Jurkat, Clone E6-1 (cell line): ENCODE measurements at places on chromosomes 6 and 20.

- DNase-seq, result no peak
These were observed 3.4 kb downstream of the SLC32A1 start for GRCh38 chr20:38727607-38728190.

- DNase-seq, result peak; percentile 27
These were observed 51.2 kb downstream of the NINL start for GRCh38 chr20:25533920-25534700.

DNA sequence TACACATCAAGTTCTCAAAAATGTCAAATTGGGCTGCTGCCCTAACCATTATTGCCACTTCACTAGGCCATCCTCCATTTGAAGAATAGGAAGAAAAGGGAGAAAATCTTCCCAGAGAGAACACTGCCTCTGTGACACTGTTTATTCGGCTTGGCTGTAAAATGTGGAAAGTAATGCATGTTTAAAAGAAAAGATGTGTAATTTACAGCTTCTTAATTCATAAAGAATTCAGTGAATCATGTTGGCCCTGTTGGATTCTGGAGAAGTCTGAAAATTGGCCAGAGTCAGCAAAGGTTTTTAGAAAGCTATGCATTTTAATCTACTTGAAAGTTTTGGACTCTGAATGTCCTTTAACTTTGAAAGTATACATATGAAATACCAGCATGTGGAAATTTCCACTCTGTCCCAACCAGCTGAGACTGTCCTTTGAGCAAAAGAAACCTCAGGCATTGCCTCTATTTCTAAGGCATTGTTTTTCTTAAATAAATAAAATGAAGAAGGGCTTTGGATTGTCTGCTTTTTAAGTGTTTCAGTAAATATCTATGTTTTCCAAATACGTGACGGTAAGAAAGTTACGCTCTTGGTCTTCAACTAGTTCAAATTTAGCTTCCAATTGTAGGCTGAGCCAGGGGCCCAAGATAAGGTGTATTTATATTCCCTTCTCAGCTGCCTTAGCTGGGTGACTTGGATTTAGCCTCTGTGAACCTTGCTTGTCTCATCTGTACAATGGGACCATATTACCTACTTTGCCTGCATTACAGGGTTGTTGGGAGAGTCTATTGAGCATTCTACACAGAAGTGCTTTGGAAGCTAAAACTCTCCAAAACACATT is 222.2 kb downstream of the UST start:
- no peak for DNase-seq

DNA sequence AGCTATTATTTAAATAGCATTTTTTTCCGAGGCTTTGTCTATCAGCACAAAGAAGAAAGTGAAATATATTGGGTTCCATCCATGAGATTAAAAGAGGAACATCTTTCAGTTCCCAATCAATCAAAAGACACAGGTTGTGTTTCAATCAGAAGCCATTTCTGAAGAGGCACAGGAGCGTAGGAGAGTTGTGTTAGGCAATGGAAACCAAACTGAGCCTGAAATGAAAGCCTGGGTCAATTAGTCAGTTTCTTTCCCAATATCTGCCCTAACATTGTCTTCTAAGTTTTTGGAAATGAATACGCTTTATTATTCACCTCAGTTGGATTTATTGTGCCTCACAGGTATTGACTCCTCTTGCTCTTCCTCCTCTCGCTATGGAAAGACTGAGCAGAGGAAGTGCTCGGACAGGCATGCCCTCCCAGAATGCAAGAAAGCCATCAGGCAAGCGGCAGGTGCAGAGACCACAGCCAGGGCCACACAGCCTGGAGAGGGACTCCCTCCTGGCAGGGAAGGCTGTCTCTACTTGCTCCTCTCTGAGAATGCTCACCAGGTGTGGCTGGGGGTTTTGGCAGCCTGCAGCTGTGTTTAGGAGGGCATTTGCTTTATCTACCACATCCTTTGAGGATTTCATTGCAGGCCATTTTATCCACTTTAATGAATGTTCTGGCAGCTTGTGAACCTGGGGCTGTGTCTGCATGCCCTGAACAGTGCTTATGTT is 100.8 kb upstream of the NEDD9 start:
- peak; percentile 88 for DNase-seq

DNA sequence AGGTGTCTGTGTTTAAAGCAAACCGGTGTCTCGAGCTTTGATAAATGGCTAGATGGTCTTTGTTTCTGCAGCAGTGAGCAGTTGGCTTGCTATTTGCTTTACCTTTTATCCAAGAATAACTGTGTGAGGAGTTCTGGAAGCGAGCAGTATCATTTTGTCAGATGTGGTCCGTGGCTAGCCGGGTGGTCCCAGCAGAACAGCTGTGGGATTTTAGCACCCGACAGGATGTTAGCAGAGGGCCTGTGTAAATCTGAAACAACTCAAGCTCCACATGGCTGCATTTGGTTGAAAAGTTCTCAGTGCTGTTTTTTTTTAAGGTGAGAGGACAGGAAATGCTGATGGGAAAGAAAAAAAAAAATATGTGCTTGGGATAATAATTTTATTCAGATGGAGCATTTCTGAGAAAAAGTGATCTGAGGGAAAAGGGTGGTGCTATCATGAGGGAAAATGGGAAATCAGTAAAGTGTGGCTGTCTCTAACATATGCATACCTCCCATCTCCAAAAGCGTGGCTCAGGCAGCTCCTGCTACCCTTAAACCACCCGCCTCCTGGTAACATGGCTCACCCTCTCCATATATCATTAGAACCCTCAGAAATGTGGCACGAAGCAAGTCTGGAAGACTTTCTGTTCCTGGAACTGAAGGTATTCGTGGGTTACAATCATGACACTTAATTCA is 215.4 kb downstream of the TSHZ2 start:
- no peak for DNase-seq

GRCh38 chr20:2692036-2692885 is at the start of gene EBF4:
TSS of gene EBF4 (plus strand) at chr20:2692780. CDS start at chr20:2693646, 866 bp downstream.
- DNase-seq, result no peak

DNA sequence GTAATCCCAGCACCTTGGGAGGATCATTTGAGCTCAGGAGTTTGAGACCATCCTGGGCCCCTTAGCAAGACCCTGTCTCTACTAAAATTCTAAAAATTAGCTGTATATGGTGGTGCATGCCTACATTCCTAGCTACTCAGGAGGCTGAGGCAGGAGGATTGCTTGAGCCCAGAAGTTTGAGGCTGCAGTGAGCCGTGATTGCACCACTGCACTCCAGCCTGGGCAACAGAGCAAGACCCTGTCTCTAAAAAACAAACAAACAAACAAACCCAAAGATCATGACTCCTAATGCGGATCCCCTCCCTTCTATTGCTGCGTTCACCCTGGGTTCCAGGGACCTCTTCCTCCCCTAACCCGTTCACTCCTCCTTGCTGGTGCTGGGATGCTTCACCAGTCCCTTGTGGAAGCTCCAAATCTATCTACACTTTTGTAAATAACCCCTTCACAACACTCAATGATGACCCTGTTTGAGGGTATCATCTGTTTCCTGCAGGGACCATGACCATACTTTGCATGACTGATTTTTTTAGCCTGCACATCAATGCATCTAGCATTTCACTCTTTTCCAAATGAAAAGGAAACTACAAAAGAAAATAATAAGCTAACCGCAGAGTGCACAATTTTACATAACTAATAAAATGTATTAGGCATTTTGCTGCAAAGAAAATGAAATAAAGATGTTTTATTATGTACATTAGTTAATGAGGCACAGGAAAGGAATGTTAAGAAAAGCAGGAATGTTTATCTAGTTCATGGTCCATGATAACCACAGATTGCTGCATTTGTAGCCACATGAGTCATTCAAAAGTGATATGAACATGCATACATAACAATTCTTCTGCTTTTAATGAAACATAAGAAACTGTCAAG is 30.5 kb upstream of the IPCEF1 start:
- DNase-seq, result no peak

- no peak for DNase-seq
These were observed 39.2 kb upstream of the CENPW start for GRCh38 chr6:126300735-126301134.

DNA sequence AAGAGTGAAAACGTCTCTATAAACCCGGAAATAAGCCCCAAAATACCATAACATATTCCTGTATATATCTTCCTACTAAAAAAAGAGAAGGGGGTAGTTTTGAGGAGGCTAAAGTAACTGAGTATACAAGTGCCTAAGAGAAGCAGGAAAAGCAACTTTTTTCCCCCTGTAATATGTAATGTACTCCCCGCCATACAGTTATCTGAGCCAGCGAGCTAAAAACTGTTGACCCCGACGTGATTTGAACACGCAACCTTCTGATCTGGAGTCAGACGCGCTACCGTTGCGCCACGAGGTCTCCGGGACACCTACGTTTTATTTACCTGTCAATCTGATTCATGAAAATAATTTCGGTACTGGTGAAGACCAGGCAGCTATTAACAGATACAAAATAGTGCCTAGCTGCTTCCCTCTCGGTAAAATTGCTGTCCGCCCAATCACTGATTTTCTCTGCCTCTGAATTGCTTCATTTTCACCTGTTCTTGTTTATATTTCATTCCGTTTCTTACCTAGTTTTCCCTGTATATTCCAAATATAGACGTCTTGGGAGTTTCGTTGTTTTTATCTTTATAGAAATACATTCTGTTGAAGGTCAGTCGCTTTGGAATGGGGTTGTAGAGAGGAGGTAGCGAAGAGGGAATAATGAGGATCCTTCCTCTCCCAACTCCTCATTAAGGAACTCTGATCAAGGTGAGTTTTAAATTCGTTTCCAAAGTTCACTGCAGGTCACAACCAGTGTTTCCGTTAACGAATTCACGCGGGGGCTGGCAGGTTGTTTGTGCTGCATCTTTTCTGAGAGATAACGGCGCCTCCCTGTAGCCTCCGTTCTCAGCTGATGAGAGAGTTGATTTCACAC is 33.6 kb upstream of the BTN3A2 start:
- DNase-seq, result peak; percentile 67

- no peak for DNase-seq
These were observed 582.1 kb upstream of the HTR1E start for GRCh38 chr6:86355271-86355670.

GRCh38 chr6:42140756-42141602 is 1.4 kb downstream of the C6orf132 start:
- no peak for DNase-seq
